ENCODE measurements at places on chromosomes 16 and 17.
A peak's percentile ranks its signal among the peaks of the same experiment; 100 is the strongest.

GRCh38 chr16:57704905-57705852, 10.6 kb downstream of the DRC7 start:
- DNase-seq = no peak

- no peak for DNase-seq
These were observed 20.5 kb downstream of the CLEC16A start for GRCh38 chr16:10964891-10965326.

- no peak for DNase-seq
These were observed 76.2 kb downstream of the NT5M start for GRCh38 chr17:17379197-17379991.

GRCh38 chr17:6940186-6940649, 55.6 kb upstream of the ALOX12 start:
- DNase-seq = no peak

DNA sequence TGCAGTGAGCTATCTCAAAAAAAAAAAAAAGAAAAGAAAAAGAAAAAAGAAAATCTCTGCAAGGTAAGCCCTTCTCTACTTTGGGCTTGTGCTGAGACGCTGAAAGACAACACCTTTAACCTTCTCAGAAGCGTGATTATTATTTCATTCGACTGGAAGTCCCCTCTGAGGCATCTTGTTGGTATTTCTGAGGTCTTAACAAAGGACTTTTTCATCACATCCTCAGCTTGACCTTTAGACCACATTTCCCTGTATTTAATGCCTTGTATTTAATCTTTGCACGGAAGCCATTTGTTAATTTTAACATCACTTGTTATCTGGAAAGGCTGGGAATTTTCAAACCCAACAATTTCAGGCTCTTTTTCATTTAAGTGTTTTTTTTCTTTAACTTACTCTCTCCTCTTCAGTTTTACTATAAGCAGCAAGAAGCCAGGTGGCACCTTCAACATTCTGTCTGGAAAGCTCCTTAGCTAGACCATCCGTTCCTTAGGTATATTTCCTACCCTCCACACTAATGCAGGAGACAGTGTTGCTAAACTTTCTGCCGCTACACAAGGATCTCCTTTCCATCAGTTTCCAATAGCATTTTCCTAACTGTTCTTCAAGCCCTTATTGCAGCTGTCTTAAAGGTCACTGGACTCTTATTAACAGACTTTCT, 10.3 kb downstream of the KCTD13 start:
- DNase-seq = no peak

DNA sequence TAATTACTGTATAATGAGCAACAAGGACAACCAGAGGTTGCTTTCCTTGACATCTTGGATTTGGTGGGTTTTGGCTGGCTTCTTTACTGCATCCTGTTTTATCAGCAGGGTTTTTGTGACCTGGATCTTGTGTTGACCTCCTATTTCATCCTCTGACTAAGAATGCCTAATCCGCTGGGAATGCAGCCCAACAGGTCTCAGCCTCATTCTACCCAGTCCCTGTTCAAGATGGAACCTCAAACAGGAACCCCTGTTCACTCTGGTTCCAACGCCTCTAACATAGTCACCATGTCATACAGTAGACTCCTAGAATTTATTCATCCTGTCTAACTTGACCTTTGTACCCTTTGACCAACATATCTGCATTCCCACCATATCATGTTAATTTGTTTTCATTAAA, 183.8 kb upstream of the SOX9 start:
- DNase-seq = no peak

DNA sequence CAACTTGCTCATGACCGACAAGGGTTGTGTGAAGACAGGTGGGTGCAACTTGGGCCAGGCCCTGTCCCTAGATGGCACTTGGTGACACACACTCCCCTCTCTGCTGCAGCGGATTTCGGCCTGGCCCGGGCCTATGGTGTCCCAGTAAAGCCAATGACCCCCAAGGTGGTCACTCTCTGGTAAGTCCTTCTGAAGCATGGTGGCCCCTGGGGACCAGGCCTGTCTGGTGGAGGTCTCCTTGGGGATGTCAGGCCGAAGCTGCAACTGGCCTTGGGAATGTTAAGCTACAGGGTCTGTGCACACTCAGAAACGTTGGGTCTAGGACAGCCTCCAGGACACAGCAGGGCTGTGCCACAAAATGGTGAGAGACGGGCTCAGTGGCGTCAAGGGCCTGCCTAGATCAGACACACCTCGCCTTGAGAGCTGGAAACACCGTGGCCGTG, 6.8 kb downstream of the CDK10 start:
- no peak for DNase-seq

GRCh38 chr17:65305778-65306177, 168.6 kb downstream of the RGS9 start:
- no peak for DNase-seq

GRCh38 chr16:28103516-28104170, 40.1 kb upstream of the GSG1L start:
- DNase-seq = no peak

GRCh38 chr16:87409781-87410180, 17.6 kb downstream of the MAP1LC3B start:
- DNase-seq = no peak

GRCh38 chr17:80689129-80689619, 144.5 kb downstream of the RPTOR start:
- DNase-seq = no peak

GRCh38 chr17:76599694-76600460, 14.2 kb upstream of the ST6GALNAC2 start:
- DNase-seq = no peak

DNA sequence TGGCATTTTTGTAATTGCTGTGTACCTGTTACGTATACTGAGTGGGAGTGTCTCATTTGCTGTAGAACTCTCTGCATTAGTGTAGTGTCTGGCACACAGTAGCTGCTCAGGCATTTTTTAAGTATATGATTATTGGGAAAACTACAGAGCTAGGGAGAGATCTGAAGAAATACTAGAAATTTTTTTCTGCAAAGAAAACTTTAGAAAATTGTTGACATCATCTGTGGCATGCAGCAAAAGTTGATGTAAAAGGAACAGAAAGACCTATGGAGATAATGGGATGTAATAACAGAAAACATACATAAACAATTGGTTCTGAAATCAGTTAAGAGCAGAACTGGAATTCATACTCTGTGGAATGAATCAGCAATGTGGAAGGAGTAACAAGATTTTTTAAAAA, 11.6 kb downstream of the CLTC start:
- no peak for DNase-seq

DNA sequence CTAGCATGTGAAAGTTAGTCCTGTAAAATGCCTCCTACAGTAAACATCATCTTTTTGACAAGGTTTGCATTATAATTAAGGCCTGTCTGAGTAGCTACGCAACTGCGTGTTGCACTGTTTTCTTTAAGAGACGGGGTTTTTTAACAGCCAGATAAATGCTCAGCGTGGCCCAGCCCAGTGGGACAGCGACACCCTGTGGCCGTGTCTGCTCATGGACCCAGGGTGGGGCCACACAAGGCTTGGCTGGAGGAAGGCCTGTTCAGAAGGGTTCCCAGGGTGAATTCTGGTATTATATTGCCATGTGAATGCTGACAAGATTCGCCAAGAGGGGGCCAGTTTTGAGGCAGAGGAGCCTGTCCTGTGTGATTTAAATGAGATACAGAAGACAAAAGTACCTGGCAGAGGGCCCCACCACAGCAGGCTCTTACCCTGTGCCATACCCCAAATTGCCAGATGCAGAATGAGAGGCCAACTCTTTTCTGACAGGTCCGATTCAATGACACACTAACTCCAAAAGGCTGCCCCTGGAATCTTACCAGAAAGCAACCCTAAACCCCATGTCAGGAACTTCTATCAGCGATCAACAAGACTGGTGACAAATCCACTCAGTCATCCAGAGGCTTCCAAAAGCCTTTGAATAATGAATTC, 65.9 kb upstream of the IRX6 start:
- peak; percentile 39 for DNase-seq

DNA sequence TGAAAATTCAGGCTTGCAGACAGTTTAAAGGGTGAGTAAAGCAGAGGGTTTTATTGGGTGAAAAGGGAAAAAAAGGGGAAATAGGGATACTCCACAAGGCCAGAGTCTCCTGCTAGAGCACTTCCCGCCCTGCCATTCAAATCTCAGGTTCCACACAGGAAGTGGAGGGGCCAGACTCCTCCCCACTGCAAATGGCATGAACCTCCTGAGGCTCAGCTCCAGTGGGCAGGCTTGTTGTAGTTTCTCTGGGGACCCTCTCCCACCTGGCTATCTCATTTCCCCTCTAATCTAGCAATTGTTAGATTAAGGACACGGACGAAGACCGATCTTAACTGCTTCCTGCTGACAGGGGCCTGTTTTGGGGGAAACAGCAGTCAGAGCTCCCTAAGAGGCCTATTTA, 43.4 kb downstream of the TAOK1 start:
- no peak for DNase-seq

GRCh38 chr16:76518781-76519180, 241.6 kb downstream of the CNTNAP4 start:
- DNase-seq = no peak

GRCh38 chr16:84925092-84925772, 86.1 kb downstream of the ZDHHC7 start:
- DNase-seq = no peak

DNA sequence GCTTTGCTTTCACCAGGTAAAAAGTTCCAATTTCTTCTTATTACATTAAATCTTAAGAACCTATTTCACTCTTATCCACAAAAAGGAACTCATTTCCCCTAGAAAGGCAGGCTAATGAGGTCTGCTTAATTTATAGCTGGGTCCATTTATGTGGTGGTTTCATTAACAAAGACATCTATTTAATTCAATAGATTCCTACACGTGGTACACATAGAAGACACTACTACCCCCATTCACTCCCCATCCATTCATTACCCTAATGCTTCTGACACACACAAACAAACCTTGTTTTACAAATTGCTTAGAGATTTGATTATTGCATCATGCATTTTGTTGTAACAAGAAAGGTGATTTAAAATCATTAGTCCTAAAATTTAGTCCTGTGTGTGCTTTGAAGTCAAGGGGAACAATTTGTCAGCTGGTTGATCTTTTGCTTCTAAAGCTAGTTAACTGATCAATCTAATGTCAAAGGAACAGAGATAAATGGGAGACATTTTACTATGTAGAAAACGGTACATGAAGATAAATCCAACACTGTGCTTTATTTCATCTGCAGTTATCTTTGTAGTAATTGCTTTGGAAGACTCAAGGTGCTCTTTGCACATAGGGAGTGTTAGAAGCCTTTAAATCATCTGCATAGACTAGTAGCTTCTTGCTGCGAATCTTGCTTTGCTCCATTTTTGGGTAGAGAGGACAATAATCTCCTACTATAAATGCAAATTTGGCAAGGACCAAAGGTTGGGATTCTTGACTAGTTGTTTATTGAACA, 379.2 kb downstream of the CDH11 start:
- no peak for DNase-seq

- DNase-seq = no peak
These were observed 136.8 kb upstream of the CDH5 start for GRCh38 chr16:66229651-66230050.

- DNase-seq = no peak
These were observed 200.5 kb upstream of the CHMP6 start for GRCh38 chr17:80790981-80791742.

GRCh38 chr16:30076276-30076791, 540 bp downstream of the PPP4C start:
- no peak for DNase-seq

DNA sequence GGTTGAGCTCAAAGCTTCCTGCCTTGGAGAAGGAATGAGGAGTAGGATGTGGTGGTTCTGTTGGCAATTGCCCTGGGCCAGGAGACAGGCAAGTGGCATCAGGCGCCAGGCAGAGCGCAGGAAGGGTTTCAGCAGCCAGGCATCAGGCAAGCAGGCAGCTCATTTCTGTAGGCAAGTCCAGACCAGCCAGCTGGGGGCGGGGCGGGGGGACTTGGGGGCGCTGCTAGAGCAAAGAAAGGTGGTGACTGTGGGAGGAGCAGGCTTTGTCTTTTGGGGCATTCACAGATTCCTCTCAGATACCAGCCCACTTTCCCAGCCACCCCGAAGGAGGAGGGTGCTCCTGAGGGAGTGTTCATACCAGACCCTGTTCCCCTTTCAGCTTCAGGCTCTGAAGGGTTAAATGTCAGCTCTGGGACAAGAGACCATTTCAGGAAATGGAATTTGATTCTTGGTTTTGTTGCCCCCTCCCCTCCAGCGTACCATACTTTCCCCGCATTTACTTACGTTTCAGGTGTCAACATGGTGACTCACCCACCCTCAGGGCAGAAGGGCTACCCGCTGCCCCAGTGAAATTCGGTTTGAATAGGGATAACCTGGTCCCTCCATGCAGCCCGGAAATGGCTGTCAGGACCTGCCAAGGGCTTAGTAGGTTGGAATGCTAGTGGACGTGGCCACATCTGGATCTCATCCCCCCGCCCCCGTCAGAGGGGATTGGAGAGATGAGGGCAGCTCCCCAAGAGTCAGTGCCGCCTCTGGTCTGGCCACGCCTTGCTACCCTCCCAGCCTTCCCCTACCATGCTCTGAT, 13.2 kb downstream of the NGFR start:
- no peak for DNase-seq

DNA sequence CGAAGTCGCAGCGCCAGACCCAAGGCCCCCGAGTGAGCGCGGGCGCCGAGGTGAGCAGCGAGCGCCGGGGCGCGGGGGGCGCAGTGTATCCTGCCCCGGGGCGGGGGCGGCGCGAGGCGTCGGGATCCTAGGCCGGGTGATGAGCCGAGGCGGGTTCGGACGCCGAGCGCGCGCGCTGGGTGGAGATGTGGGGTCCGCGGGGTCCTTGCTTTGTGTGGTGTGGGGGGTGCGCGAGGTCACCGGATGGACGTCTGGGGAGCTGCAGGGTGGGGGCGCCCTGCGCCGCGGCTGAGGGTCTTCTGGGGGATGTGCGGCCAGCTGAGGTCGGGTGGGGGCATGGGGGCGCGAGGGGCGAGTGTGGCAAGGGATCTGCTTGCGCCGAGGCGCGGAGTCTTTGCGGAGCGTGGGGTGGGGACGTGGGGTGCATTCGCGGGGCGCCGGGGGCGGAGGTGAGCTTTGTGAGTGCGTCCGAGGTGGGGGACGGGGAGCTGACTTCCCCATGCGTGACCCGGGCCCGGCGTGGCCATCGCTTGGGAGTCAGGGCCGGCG, 560 bp downstream of the RAI1 start:
- DNase-seq = no peak

DNA sequence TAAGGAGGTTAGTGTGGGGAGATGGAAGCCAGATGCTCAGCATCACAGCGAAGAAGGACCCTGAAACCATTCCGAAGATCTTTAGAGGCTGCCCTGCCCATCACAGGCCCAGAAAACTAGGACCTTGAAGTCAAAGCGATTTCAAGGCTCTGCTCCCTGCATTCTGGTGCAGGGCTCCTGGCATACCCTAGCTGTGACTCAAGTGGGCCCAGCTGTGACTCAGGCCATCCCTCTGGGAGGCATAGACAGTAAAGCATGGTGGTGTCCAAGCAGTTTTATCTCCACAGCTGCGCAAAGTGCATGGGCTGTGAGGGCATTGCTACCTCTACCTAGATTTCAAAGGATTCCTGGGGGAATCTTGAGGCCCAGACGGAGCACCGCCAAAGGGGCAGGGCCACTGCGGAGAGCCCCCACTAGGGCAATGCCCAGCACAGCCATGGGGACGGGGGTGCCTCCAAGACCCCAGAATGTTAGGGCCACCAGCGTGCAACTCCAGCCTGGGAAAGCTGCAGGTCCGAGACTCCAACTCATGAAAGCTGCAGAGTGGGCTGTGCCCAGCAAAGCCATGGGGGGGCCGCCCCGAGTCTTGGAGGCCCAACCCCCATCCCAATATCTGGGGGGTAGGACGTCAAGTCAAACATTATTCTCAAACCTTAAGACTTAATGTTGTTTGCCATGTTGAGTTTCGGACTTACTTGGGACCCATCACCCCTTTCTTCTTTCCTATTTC, 11.7 kb upstream of the ZNF594 start:
- no peak for DNase-seq

- DNase-seq = no peak
These were observed 22.2 kb downstream of the ITPRIPL2 start for GRCh38 chr16:19135896-19136438.

GRCh38 chr16:67661101-67661761, 471 bp downstream of the PARD6A start:
- no peak for DNase-seq

Data from fibroblast of skin of left quadriceps (primary cell).